ENCODE measurements at places on chromosomes 12 and 14.
A peak's percentile ranks its signal among the peaks of the same experiment; 100 is the strongest.

- no peak for DNase-seq
Observed at GRCh38 chr12:120532701-120533238, 1.4 kb upstream of the RNF10 start.

DNA sequence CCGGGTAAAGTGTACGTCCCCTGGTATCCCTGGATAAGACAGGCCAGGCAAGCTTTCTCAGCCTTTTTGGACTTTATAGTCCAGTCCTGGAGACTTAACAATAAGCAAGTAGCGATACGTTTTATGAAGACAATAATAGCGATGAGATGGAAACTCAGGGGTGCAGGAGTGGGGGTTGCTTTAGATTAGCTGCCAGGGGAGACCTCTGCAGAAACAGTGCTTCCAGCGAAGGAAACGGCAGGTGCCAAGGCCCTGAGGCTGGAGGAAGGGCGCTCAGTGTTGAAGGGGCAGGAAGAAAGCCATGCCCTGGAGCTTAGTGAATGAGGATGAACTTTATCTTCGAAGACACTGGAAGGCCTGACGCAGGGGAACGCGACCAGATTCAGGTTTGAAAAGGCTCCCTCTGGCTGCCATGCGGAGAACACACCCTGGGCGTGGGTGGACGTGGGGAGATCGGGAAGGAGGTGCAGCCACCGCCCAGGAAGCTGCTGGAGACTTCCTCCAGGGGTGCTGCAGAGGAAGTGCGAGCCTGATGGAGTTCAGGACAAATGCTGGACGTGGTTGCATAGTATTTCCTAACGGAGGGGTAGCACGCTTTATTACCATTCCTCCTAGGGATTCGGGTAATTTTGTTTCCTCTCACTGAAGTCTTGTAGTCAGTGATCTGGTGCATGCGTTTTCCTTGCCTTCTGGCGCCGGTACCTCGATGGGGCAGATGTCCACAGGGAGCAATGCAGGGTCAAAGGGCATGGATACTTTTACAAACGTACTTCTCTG lies 26.1 kb upstream of the UBC start:
- DNase-seq, result no peak

GRCh38 chr12:72865921-72866320 lies 593.8 kb downstream of the TRHDE start:
- no peak for DNase-seq

GRCh38 chr12:119914666-119915065 lies 37.5 kb upstream of the CIT start:
- no peak for DNase-seq

DNA sequence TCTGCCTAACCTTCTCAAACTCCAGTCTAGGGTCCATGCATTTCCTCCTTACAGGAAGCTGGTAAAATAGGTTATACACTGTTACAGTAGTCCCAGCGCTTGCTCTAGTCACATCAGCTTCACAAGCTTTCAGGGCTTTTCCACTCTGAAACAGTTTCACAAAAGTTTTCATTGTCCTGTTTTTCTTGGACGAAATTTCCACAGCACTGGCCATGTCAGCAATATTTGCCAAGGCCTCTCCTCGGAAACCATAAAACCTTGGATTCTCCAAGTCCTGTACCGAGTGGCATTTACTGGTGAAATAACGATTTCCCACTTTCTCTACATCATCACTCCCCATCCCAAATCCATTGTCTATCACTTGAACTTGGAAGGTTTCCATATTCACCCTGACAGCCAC lies 2.1 kb downstream of the MLH3 start:
- no peak for DNase-seq

- no peak for DNase-seq
Observed at GRCh38 chr14:54053386-54053745, 96.7 kb upstream of the BMP4 start.

DNA sequence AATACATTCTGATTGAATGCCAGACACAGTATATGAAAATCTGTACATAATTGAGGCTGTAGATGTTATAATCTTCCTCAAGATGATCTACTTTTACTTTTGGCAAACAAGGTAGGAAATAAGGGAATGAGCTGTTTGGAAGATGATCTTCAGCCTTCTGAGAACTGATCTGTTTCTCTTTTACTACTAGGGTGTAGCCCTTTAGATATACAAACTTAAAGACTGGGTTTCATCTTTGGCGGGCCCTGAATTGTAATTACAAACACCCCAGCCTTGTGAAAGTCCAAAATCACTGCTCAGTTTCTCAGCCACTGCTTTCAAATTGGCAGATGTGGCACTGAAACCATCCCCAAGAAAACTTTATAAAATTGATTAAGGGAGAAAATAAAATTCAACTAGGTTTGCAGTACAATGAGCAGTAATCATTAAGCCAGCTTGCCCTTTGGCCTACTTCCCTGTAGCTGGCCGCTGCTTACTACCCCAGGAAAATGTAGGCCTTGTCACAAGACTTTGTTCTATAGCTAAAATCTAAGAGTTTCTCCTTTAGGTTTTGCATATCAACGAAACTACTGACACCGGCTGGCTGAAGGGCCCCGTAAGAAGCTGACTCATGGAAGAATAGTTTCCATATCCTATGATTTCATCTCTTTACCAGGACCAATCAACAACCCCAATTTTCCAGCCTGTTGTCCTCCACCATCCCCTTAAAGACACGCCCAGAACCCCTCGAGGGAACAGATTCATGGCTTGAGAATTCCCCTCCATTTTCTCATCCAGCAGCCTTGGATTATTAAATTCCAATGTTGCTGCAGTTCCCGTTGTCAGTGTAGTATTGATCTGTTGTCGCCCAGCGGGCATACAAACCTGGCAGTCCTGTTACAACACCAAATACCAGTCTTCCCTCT lies 210.8 kb downstream of the PCNX1 start:
- no peak for DNase-seq

DNA sequence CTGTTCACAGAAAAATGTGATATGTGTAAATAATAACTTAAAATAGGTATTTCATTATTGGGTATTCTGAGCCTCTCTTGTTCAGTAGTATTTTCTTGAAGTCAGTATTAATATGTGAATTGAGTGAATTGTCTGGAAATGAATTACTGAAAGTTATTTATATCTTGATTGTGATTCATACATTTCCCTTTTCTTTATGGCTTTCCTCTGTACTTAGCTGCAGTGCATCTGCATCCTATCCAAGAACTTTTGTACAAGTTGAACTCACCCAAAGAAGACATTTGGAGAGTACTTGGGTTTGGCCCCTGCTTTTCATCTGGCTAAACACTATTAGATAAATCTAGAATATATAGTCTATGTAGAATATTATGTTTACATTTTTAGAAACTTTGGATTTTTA lies 326.0 kb downstream of the RAD51B start:
- DNase-seq, result no peak

- no peak for DNase-seq
Observed at GRCh38 chr12:102454808-102455760, 25.3 kb downstream of the IGF1 start.

DNA sequence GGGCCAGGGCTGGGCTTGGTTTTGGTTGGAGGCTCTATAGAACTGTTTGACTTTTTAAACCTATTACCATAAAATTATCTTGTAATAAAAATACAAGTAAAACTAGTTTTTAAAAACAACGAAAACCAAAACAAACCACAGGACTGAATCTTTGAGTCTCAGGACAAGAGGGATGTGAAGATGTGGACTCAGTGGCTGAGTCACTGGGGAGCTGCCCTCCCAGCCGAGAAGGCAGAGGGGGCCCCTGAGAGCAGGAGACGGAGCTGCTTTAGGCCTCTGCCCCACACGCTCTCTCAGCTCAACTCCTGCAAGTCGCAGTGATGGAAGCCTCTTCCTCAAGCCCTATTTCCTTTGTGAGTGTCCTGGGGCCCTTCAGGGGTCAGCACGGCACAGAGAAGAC lies 59.0 kb downstream of the CDC42BPB start:
- DNase-seq, result no peak

- no peak for DNase-seq
Observed at GRCh38 chr12:78977304-78977867, 112.8 kb downstream of the SYT1 start.

DNA sequence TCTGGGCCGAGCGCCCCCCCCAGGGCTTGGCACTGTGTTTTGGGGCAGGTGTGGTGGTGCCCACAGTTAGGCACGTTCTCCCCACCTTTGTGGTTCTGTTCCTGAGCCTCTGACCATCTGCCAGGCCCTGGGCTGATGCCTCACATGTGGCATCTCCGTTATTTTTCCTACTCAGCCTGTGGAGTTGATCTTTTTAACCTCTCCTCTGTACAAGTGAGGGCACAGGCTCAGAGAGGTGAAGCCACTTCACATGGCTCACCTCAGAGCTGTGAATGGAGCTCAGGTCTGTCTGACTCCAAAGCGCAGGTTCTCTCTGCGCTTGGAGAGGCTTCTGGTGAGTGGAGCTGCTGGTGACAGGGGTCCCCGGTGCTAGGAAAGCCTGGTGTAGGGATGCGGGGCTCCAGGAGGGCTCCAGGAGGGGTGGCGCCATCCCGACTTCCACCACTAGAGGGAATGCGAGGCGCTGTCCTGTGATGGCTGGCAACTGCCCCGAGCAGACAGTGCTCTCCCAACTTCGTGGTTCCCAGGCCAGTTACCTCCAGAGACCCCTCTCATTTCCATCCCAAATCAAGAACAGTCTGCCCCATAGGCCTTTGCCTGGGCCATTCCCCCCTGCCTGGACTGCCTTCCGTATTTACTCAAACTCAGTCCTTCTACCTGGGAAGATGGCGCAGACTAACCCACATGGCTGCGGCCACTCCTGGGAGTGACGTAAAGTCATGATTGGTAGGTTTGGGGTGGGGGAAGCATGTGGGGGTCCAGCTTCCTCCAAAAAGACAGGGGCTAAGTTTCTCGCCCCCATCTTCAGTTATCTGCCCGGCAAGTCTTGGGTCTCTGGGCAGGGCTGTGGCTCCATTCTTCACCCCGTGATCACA lies 9.9 kb downstream of the BCL7A start:
- no peak for DNase-seq

DNA sequence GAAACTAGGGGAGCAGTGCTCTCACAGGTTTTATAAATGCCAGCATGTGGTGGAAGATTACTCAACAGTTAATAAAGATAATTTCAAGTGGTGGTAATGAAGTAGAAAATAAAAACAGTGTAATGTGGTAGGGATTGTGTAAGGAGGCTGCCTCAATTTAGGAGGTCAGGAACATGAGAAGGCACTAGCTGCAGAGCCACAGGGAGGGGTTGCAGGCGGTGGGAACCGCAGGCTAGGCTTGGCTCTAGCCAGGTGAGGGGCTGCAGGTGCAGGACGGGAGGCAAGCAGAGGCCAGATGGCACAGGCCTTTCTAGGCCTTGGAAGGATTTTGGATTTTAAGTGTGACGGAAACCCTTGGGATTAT lies 768 bp downstream of the METTL25 start:
- DNase-seq, result peak; percentile 36

- DNase-seq, result no peak
Observed at GRCh38 chr14:93431036-93431670, 414 bp downstream of the UNC79 start.

DNA sequence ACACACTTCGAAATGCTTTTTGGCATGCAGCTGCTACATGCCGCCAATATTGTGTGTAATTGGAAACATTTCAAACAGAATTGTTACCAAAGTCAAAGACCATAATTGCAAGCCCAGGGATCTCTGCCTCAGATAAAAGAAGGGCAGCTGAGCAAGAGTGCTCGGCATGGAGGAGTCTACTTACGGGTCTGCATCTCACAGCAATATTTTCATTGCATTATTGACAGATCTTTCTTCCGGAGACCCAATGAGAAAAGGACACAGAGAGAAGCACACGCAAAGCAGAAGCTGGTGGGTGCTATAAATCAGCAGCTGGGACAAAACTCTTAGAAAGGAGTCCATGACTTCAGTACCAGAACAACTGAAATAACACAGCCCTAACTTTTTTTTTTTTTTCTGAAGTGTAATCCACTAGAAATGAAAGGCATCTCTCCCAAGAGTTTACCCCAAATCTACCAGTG lies 4.9 kb downstream of the PRICKLE1 start:
- no peak for DNase-seq

- DNase-seq, result no peak
Observed at GRCh38 chr14:89600950-89601826, 184.2 kb upstream of the FOXN3 start.

- no peak for DNase-seq
Observed at GRCh38 chr14:95686935-95687334, 709 bp downstream of the TCL1B start.

DNA sequence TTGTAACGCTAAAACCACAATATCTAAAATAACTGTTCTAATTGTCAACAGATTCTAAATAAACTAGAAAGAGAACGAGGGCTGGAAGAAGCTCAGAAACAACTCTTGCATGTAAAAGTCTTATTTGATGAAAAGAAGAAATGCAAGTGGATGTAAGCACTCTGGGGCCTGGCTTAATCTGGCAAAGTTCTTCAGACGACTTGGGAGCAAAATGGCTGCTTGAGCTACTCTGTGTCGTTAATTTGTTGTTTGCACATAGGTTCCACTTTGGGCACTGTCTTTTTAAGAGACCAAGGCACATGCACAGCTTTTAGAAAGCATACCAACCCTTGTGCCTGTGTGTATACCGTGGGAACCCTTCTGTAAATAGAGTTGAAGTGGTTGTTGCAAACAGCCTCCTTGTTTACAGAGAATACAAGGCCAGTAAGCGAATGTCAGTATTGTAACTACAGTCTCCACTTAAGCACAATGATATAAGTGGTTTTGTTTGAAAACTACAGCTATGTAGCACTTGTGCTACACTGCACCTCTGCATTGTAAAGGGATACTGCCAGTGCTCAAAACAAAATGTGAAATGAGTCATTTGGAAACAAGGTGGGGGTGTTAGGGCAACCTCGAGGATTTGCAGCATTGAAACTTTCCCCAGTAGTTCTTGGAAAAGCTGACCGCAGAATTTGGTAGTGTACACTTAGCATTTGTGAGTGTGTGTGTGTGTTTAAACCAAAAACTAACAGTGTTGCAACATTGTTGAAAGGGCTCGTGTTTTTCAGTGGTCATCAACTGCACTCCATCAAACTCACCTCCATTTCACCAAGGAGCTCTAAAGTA lies 154.3 kb downstream of the CEP83 start:
- no peak for DNase-seq

DNA sequence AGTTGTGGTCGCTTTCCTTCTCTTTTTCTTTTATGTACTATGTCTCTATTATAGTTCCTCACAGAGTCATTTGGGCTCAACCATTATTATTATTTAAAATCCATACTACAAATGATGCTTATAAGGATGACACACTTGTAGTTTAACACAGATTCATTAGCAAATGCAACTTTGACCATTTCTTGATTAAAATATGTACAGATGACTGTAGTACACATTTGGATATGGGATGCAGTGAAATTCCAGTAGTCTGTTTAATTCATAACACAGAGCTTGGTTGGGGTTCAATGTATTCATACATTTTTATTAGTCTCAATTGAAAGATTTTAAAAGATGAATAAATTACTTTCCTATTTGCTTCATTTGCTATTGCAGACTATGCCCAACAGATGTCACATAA lies 30.0 kb downstream of the SLC38A1 start:
- DNase-seq, result no peak

- no peak for DNase-seq
Observed at GRCh38 chr12:131087991-131088700, 134.4 kb downstream of the ADGRD1 start.

DNA sequence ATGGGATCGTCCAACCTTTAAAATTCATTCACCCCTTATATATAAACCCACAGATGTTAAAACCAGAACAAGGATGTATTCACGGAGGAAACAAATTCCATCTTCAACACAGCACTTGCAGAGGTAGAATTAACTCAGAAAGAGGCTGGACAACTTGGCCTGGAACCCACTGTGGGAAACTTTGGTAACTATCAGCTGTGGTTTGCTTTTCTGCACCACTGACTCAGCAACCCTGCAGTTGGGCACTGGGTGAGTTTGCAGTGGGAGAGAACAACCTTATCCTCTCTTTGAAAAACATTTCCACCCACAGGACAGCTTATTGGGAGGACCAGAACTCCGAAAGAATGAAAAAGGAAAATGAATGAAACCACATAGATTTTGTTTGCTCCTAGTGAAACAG lies 66.3 kb downstream of the ZNF664 start:
- DNase-seq, result no peak
